ENCODE measurements at places on chromosomes 6 and 20.

DNA sequence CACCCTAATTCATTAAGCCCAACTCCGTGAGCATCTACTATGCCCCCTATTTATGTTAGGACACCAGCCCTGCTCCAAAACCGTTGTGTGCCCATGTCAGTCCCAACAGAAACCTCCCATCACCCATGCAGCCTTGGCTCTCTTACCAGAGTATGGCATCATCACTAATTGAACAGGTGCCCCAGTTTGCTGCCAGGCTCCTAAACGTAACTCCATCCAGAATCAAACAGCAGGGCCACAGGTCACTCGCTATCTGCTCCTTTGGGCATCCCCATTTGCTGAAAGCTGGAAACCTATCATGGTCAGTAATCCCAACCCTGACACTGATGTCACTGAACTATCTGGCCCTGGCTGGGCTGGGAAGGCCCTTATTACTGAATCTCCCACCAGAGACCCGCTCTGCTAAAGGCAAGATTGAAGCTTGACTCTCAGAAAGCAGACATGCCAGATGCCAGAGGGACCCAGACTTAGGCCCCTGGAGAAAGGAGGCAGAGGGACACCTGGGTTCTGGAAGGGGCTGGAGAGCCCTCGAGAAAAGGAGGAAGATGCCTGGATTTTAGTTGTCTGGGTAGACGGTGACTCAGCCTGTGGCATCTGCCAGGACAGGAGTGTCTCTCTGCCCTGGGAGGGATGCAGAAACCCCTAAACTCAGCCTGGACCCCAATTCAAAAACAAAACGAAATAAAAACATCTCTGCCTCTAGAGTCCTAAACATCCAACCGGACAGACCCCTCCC is 14.0 kb downstream of the MUCL3 start:
- no peak for DNase-seq

- DNase-seq = peak; percentile 14
Measured at GRCh38 chr6:125807293-125807692, 16.5 kb downstream of the NCOA7 start.

- no peak for DNase-seq
Measured at GRCh38 chr6:31778999-31779885, 2.1 kb upstream of the VWA7 start.

- no peak for DNase-seq
Measured at GRCh38 chr20:14785065-14785743, 447.8 kb upstream of the FLRT3 start.

DNA sequence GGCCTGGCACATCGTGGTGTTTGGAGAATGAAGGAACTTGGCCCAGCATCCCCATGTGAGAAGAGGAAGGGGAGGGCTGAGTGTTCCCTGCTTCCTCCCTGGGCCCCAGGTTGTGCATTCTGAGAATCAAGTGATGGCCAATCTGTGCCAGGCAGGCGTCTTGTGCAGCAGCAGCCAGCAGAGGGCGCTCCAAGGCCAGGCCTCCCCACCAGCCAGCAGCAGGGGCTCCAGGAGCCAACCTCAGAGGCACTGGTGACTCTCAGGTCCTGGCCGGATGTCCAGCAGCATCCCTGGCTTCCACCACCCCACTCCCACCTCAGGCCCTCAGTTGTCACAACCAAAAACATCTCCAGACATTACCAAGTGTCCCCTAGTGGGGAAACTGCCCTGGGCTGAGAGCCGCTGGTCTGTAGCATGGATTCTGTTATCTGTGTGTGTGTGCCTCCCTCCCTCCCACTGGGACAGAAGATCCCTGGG is 192.0 kb downstream of the PREX1 start:
- peak; percentile 81 for DNase-seq

DNA sequence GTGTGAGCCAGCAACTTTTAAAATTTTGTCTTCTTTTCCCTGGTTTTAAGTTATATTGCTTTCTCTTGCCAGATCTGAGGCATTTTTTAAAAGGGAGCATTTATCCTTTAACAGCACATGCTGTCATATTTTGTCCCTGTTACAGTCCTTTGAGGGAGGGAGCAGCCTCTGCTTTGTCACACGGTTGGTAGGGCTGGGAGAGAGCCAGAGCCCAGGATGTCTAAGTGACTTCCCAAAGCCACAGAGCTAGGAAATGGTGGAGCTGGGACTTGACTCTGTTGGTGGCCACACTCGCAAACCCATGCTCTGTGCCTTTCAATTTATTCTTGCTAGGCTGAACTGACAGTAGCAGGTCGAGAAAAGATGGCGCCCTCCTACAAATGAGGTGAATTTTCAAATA is 80.4 kb upstream of the IYD start:
- no peak for DNase-seq

GRCh38 chr20:15380770-15381169 is 1043.4 kb upstream of the FLRT3 start:
- DNase-seq = no peak

GRCh38 chr6:11210386-11211138 is 21.9 kb downstream of the NEDD9 start:
- no peak for DNase-seq

DNA sequence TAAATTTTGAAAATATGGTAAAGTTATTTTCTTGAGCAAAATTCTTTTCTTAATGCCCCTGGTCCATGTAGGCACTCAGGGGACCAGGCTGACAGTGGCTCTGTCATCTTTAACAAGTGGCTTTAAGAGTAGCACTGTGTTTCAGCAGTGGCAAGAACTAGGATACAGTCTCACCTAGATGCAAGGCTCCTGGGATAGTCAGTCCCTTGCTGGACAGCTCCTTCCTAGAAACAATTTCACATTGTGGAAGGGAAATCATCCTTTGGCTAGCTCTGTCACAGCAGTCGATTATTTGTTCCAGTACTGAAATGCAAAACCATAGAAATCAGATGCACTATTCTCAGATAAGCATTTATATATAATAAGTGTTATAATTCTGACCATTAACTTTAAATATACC is 175.4 kb upstream of the KCNQ5 start:
- no peak for DNase-seq

GRCh38 chr20:48524582-48524981 is 303.2 kb downstream of the PREX1 start:
- DNase-seq = no peak

DNA sequence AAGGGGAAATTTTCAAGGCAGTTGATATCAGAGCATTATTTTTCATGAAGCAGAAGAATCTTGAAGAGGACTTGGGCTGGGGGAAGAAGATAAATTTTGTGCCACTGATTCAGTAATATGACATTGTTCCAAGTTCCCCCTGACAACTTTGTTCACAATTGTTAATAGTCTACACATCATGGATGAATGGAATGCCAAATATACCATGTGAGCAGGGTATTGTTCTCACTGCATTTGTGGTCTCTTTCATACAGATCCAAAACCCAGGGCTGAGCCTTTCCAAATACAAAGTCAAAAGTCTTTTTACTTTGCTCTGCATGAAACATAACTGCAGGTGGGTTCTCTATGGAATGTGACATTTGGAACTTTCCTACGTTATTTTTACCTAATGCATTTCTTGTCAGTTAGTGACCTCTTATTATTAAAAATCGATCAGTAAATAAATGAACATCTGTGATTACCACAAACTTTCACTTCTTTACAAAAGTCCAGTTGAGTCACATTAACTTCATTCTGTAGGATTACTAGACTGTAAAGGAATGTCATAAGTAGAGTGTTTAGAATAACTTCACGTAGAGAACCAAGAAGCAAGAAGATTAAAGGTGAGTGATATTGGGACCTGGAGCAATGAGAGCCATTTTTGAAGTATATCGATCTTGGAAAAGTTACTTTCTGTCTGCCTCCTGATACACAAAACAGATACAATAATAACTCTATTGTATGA is 100.9 kb downstream of the RCAN2 start:
- DNase-seq = no peak
